ENCODE measurements at places on chromosomes 13 and 19.

GRCh38 chr19:42419309-42419708 lies 7.9 kb downstream of the LIPE start:
- no peak for DNase-seq

DNA sequence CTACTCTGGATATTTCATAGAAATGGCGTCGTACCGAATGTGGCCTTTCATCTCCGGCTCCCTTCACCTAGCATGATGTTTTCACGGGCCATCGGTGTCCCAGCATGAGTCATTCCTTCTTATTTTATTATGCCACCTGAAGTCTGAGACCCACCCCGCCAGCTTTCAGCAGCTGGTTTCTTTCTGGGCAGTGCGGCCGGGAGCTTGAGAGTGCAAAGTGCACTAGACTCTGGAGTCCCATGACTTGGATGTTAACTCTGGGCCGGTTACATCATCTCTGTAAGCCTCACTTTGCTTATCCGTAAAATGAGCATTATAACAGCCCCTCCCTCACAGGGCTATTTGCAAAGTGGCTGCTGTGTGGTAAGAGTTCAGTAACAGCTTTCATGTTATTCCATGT lies 5.8 kb upstream of the KMT5C start:
- DNase-seq, result no peak

- no peak for DNase-seq
Observed at GRCh38 chr13:97235549-97236231, 13.6 kb downstream of the MBNL2 start.

DNA sequence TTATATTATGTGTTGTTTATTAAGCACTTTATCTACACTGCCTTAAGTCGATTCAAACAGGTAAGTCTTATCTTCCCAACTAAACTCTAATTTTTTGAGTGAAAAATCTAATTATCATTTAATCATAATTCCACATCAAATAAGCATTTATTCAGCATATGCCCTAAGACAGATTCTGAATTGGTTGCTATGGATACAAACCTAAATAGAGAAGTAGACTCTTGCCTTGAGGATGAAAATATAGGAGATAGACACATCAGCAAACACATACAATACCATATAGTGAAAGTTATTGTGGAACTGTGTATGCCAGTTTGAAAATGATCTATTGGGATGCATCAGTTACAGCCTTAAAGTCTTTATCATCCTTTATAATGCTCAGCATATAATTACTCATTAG lies 1679.9 kb downstream of the SLITRK1 start:
- no peak for DNase-seq

DNA sequence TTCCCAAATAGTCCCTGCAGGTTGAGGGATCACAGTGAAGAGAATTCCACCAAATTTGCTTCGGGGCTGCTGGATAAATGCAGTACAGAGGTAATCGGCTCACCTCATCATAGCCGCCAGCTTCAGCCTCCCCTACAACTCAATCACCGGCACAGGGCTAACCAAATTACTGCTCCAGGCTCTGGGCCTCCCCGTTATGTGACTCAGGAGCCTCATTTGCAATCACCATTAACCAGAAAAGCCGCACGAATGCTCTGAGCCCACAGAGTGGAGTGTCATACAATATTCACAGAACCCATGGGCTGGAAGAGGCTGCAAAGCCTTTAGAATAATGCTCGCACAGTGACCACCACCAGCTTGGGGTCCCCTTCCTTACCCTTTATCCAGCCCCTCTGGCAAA lies 4.9 kb downstream of the SIAH3 start:
- no peak for DNase-seq

- DNase-seq, result no peak
Observed at GRCh38 chr19:3340340-3340739, 26.0 kb upstream of the NFIC start.

GRCh38 chr13:95503662-95504061 lies 48.9 kb upstream of the CLDN10 start:
- DNase-seq, result no peak

- DNase-seq, result no peak
Observed at GRCh38 chr13:84994582-84994981, 804.6 kb downstream of the SLITRK6 start.

GRCh38 chr19:12974301-12975220 lies 5.2 kb downstream of the DAND5 start:
- no peak for DNase-seq

- DNase-seq, result no peak
Observed at GRCh38 chr13:113794764-113795173, 35.7 kb downstream of the TMEM255B start.

GRCh38 chr13:44583137-44583536 lies 7.0 kb upstream of the TSC22D1 start:
- DNase-seq, result no peak

- no peak for DNase-seq
Observed at GRCh38 chr13:32257649-32258048, 57.5 kb downstream of the ZAR1L start.

DNA sequence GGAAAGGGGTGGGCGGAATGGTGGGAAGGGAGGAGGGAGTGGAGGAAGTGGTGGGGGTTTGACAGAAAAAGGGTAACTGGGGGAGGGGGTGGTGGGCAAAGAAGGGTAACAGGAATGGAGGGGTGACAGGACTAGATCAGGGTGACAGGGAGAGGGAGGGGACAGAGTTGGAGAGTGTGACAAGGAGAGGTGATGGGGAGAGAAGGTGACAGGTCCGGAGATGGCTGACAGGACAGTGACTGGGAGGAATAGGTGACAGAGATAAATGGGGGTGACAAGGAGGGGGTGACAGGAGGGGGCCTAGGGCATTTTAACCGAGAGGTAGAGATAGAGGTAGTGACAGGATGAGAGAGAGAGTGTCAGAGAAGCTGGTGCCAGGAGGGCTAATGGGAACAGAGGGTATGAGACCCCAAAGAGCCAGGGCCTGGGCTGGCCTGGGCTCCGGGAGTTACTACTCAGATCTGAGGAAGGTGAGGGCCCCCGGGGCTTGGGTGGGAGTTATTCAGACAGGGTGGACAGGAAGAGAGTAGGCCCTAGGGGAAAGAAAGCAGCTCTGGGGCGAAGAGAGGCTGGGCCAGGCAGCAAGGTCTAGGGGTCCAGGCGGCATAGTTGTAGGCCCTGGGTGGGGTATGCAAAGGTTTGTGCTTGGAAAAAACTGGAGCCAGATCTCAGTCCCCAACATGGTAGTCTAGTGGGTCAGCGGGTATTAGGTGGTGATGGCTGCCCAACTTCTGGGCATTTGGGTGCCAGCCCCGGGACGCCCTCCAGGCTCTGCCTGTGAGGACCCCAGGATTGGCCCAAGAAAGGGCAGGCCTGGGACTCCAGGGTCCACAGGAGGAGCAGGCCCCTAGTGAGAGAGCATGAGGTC lies 660 bp downstream of the CIC start:
- no peak for DNase-seq

GRCh38 chr19:51025401-51025800 lies 1.0 kb downstream of the KLK11 start:
- no peak for DNase-seq

DNA sequence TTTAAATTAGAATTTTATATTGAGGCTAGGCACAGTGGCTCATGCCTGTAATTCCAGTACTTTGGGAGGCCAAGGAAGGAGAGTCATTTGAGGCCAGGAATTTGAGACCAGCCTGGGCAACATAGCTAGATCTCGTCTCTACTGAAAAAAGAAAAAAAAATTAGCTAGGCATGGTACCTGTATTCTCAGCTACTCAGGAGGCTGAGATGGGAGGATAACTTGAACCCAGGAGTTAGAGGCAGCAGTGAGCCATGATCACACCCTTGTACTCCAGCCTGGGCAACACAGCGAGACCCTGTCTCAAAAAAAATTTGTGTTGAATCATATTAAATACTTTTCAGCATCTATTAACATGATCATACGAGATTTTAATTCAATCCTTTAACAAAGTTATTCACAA lies 4.9 kb downstream of the PMIS2 start:
- no peak for DNase-seq

Measured in NAMALWA (cell line).